ENCODE measurements at places on chromosomes 7 and 10.

DNA sequence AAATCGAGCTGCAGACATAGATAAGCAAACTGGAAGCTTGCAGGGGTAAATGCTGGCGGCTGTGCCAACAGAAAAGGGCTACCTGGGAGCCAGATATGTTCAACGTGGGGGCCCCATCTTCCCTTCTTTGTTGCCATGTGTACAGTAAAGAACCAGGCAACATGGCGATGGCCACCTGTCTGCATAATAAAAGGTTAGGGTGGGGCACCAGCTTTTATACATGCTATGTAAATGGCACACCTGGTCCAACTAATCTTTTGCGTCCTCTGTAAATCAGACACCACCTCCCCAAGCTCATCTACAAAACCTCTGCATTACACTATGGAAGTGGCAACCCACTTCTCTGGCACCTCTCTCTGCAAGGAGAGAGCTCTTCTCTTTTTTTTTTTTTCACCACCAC is 13.9 kb downstream of the BUD31 start:
- no peak for DNase-seq

- DNase-seq, result no peak
These were observed 163.0 kb downstream of the SUGCT start for GRCh38 chr7:40297741-40298311.

- no peak for DNase-seq
These were observed 64.8 kb downstream of the APBB1IP start for GRCh38 chr10:26502986-26503385.

- DNase-seq, result no peak
These were observed 158.9 kb downstream of the ELMO1 start for GRCh38 chr7:37289781-37290180.
